ENCODE measurements at places on chromosomes 6 and 20. TPM values are rescaled to one million over a fixed set of nuclear protein-coding genes. Genes with fewer than 3 reads are reported as not detected.

Gene LINC00237
- not detected for total RNA-seq

Gene PBOV1
- not detected for total RNA-seq

Gene RGL2
- total RNA-seq, result 17.8 TPM

Gene TRIM31
- 0.18 TPM for total RNA-seq

Gene EDEM2
- total RNA-seq, result 18.0 TPM

Gene GPANK1
- 17.9 TPM for total RNA-seq

Gene MLIP
- not detected for total RNA-seq

DNA sequence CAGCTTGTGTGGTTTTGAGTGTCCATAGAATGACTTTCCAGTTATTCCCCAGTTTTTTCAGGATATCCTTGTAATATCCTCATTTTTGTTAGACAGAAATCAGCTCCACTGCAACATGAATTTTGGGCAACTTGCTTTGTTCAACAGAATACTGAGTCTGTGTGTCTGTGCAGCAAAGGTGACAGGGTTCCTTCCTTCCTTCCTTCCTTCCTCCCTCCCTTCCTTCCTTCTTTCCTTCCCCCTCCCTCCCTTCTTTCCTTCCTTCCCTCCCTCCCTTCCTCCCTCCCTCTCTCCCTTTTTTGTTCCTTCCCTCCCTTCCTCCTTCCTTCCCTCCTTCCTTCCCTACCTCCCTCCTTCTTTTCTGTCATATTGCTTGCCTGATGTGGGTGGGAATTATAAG, 496.5 kb downstream of the EPM2A start:
- no peaks in the 10 kb centered on the region for H3K4me1 ChIP-seq
- H3K27me3 ChIP-seq, result no peaks in the 10 kb centered on the region
- no peak for DNase-seq
- H3K27ac ChIP-seq, result no peak overlapping the region

- H3K4me3 ChIP-seq, result peak overlapping the region; percentile 76
- H3K4me1 ChIP-seq, result peaks cover 26% of the 10 kb centered on the region
- H3K27me3 ChIP-seq, result no peaks in the 10 kb centered on the region
- H3K36me3 ChIP-seq, result no peaks in the 10 kb centered on the region
Observed at GRCh38 chr6:32196682-32197616, 4.5 kb upstream of the GPSM3 start.

DNA sequence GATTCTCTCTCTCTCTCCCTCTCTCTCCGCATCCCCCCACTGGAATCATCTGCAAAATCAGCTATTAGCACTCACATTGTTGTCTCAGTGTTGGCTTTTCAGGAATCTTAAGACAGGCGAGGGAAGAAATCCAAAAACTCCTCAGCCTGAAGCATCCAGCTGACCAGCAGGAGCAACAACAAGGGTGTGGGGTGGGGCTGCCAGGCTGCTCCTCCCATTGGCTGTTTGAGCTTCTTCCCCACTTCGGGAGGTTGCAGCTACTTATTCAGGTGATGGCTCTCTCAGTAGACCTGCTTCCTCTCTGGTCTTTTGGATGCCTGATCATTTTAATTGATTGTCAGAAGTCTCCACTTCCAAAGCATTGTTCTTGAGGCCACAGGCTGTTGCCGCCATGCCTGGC, 24.1 kb upstream of the SLC32A1 start:
- peaks cover 2% of the 10 kb centered on the region for H3K27me3 ChIP-seq
- no peak for DNase-seq
- H3K36me3 ChIP-seq, result no peaks in the 10 kb centered on the region
- H3K4me3 ChIP-seq, result no peak overlapping the region

- no peaks in the 10 kb centered on the region for H3K4me1 ChIP-seq
- no peak overlapping the region for H3K27ac ChIP-seq
- no peak for DNase-seq
- H3K27me3 ChIP-seq, result no peaks in the 10 kb centered on the region
- no peaks in the 10 kb centered on the region for H3K36me3 ChIP-seq
Observed at GRCh38 chr6:45469663-45470062, 91.9 kb upstream of the SUPT3H start.

DNA sequence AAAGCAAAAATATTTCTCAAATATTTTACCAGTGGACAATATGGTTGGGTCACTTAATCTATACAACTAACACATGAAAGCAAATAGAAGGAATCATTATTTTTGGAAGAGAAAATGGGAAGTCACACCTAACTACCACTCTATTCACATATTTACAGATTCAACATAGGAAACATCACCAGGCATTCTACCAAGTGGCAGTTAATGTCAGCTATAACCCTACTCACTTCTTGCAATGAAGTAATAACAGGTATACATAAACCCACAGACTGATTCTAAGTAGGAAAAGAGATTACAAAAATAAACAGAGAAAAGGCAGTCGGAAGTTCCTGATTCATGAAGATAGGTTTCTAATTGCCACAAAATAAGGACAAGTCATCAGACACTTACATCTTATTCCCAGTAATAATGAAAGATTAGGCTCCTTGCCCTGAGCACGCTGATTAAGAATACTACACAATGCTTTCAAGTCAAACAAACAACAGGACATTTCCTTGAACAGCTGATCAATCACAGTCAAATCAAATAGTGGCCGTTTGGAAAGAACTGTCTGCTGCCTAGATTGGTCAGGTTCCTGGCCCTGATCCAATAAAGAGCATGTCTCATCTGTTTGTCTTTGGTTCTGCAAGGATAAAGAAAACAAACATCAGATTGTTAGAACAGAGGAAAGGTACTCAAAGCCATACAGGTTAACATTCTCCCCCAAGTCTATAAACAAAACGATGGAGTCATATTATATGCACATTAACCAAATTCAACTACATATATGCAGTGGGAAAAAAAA, 79.2 kb upstream of the PLN start:
- H3K27me3 ChIP-seq, result no peaks in the 10 kb centered on the region
- no peaks in the 10 kb centered on the region for H3K36me3 ChIP-seq
- no peak for DNase-seq
- no peak overlapping the region for H3K27ac ChIP-seq
- H3K4me1 ChIP-seq, result no peaks in the 10 kb centered on the region

DNA sequence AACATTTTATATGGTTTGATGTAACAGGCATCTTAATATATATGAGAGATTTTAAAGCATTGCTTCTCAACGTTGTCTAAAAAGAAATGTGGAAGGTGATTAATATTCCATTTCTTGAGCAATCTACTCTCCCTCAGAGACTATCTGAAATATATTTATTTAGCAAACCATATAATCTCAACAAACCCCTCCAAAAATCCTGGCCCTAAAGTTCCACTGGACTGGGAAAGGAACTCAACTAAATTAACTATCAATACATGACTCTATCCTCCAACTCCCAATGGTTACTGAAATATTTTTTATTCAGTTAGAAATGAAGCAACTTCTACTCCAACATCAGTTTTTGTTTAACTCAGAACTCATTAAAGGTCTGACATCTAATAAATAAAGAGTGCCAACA, 6.3 kb downstream of the TASP1 start:
- no peak overlapping the region for H3K4me3 ChIP-seq
- H3K4me1 ChIP-seq, result no peaks in the 10 kb centered on the region

GRCh38 chr6:36126553-36127458, 3.5 kb upstream of the MAPK13 start:
- DNase-seq, result no peak
- H3K27ac ChIP-seq, result no peak overlapping the region
- no peaks in the 10 kb centered on the region for H3K27me3 ChIP-seq

DNA sequence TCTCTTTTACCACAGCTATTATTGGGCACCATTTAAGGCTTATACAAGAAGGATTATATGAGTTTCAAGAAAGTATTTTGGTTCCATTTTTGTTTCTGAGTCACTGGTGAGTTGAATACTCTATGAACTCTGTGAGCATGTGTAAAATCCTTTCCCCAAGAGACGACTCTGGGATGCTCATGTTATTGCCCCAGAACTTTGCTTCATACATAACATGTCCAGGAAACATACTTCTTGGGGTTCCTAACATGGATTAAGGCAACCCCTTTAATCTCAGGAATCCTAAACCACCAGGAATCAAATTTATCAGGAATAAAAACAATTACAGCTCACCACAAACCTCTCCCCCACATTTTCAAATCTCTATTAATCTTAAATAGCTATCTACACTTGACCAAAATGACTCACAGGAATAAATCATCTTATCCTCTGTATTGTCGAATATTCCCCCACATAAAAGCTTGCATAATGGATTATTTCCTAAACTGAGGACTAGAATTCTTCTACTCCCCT, 117.5 kb upstream of the COL21A1 start:
- H3K36me3 ChIP-seq, result no peaks in the 10 kb centered on the region
- no peak overlapping the region for H3K27ac ChIP-seq
- H3K27me3 ChIP-seq, result no peaks in the 10 kb centered on the region
- no peak for DNase-seq
- H3K4me3 ChIP-seq, result no peak overlapping the region
- H3K4me1 ChIP-seq, result no peaks in the 10 kb centered on the region

GRCh38 chr20:58024241-58024721, 204.2 kb downstream of the ANKRD60 start:
- no peak overlapping the region for H3K27ac ChIP-seq
- H3K4me3 ChIP-seq, result no peak overlapping the region
- no peaks in the 10 kb centered on the region for H3K4me1 ChIP-seq

GRCh38 chr6:11062715-11063114, 18.6 kb upstream of the ELOVL2 start:
- H3K36me3 ChIP-seq, result no peaks in the 10 kb centered on the region
- H3K4me1 ChIP-seq, result no peaks in the 10 kb centered on the region
- H3K27me3 ChIP-seq, result no peaks in the 10 kb centered on the region
- no peak overlapping the region for H3K4me3 ChIP-seq

- peak; percentile 43 for DNase-seq
- peaks cover 19% of the 10 kb centered on the region for H3K4me1 ChIP-seq
- no peaks in the 10 kb centered on the region for H3K27me3 ChIP-seq
- H3K27ac ChIP-seq, result peak overlapping the region; percentile 52
- peak overlapping the region; percentile 9 for H3K4me3 ChIP-seq
Observed at GRCh38 chr6:2129182-2129621, 116.2 kb downstream of the GMDS start.

GRCh38 chr6:170290296-170291128, at the start of gene DLL1:
TSS of gene DLL1 (minus strand) at chr6:170291078. CDS start at chr6:170290139, 939 bp downstream.
- no peak within 1 kb of the TSS for H3K27ac ChIP-seq
- no peak for DNase-seq
- H3K36me3 ChIP-seq, result no peaks in the 10 kb centered on the region
- H3K4me3 ChIP-seq, result peak within 1 kb of the TSS; percentile 84

DNA sequence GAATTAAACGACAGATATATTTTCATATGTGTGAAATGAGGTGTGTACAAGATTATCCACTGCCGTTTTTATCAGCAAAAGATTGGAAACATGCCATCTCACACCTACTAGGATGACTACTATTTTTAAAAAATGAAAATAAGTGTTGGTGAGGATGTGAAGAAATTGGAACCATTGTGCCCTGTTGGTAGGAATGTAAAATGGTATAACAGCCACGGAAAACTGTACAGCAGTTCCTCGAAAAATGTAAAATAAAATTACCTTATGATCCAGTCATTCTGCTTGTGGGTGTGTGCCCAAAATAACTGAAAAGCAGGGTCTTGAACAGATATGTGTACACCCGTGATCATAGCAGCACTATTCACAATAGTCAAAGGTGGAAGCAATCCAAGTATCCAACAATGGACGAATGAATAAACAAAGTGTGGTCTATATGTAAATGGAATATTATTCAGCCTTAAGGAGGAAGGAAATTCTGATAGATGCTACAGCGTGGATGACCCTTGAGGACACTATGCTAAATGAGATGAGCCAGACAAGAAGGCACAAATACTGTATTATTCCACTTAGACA, 27.0 kb upstream of the CCN5 start:
- H3K4me1 ChIP-seq, result peaks cover 4% of the 10 kb centered on the region
- DNase-seq, result no peak
- no peak overlapping the region for H3K27ac ChIP-seq
- no peaks in the 10 kb centered on the region for H3K27me3 ChIP-seq
- H3K4me3 ChIP-seq, result no peak overlapping the region
- no peaks in the 10 kb centered on the region for H3K36me3 ChIP-seq

DNA sequence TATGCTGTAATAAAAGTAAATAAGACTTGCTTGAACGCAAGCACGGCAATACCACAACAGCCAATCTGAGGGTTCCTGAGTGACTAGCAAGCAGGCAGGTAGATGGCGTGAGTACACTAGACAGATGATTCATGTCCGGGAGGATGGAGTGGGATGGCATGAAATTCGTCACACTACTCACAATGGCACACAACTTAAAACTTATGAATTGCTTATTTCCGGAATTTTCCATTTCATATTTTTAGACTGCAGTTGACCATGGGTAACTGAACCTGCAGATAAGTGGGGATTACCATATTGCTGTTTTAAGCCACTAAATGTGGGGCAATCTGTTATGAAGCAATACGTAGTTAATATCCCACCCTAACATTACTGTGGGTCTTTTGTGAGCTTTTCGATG, 93.6 kb upstream of the NFATC2 start:
- peaks cover 6% of the 10 kb centered on the region for H3K4me1 ChIP-seq
- H3K36me3 ChIP-seq, result no peaks in the 10 kb centered on the region
- no peak overlapping the region for H3K27ac ChIP-seq
- H3K27me3 ChIP-seq, result no peaks in the 10 kb centered on the region

GRCh38 chr6:36062247-36062646, 34.6 kb downstream of the MAPK14 start:
- peaks cover 3% of the 10 kb centered on the region for H3K4me1 ChIP-seq
- no peak overlapping the region for H3K27ac ChIP-seq
- H3K4me3 ChIP-seq, result no peak overlapping the region
- peaks cover 11% of the 10 kb centered on the region for H3K36me3 ChIP-seq
- DNase-seq, result no peak

GRCh38 chr20:43954704-43955061, 40.0 kb downstream of the TOX2 start:
- H3K4me3 ChIP-seq, result no peak overlapping the region
- H3K27me3 ChIP-seq, result no peaks in the 10 kb centered on the region
- peaks cover 45% of the 10 kb centered on the region for H3K4me1 ChIP-seq
- no peak for DNase-seq

GRCh38 chr6:157667211-157668008, 155.6 kb upstream of the SNX9 start:
- DNase-seq, result peak; percentile 36
- H3K36me3 ChIP-seq, result no peaks in the 10 kb centered on the region
- H3K27ac ChIP-seq, result no peak overlapping the region
- no peak overlapping the region for H3K4me3 ChIP-seq

DNA sequence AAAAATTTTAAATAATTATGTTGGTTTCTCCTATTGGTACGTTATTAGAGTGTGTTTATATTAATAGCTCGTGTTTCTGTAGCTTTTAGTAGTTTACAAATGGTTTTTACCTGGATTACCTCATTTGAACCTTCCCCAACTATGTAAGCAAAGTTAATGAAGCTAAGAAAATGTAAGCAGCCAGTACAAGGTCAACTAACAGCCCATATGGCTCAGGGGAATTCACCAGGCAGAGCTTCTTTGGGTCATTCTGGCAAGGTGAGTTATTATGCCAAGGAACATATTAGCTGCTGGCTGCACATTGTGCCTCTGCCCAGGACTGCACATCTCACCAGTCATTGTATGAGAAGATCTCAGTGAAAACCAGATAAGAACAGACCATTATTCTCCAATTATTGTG, 27.0 kb upstream of the MARCKS start:
- H3K4me3 ChIP-seq, result no peak overlapping the region
- H3K36me3 ChIP-seq, result no peaks in the 10 kb centered on the region
- H3K27ac ChIP-seq, result no peak overlapping the region
- H3K27me3 ChIP-seq, result no peaks in the 10 kb centered on the region
- no peak for DNase-seq

- H3K36me3 ChIP-seq, result peaks cover 20% of the 10 kb centered on the region
- no peak overlapping the region for H3K4me3 ChIP-seq
- H3K27ac ChIP-seq, result no peak overlapping the region
- no peak for DNase-seq
Observed at GRCh38 chr20:50588034-50588736, 78.0 kb downstream of the PTPN1 start.

Measured in GM12878 (cell line).